ENCODE measurements at places on chromosomes 7 and 10. TPM values are rescaled to one million over a fixed set of nuclear protein-coding genes. Genes with fewer than 3 reads are reported as not detected.

The LIPA gene
- polyA plus RNA-seq: 57.2 TPM

The INPP5A gene
- 40.2 TPM for polyA plus RNA-seq

The KLF14 gene
- 0.42 TPM for polyA plus RNA-seq

The CHST15 gene
- 16.6 TPM for polyA plus RNA-seq

The LARP4B gene
- 42.8 TPM for polyA plus RNA-seq

The BAIAP2L1 gene
- 15.6 TPM for polyA plus RNA-seq

The SLC16A12 gene
- polyA plus RNA-seq: 33.1 TPM

The SYT15B gene
- polyA plus RNA-seq: 2.7 TPM
